ENCODE measurements at places on chromosomes 5 and 9.

GRCh38 chr9:134405527-134405926 lies 79.3 kb downstream of the RXRA start:
- H3K36me3 ChIP-seq, result no peaks in the 10 kb centered on the region
- no peak overlapping the region for H3K4me3 ChIP-seq
- no peak overlapping the region for H3K27ac ChIP-seq
- H3K27me3 ChIP-seq, result peaks cover 18% of the 10 kb centered on the region
- H3K4me1 ChIP-seq, result peaks cover 25% of the 10 kb centered on the region

- H3K27me3 ChIP-seq, result no peaks in the 10 kb centered on the region
- H3K4me1 ChIP-seq, result peaks cover 34% of the 10 kb centered on the region
- peaks cover 1% of the 10 kb centered on the region for H3K36me3 ChIP-seq
- no peak for DNase-seq
- H3K4me3 ChIP-seq, result no peak overlapping the region
- H3K27ac ChIP-seq, result no peak overlapping the region
Measured at GRCh38 chr5:52767766-52768480, 19.8 kb upstream of the ITGA1 start.

GRCh38 chr9:134375011-134375390 lies 48.7 kb downstream of the RXRA start:
- no peak for DNase-seq
- H3K4me1 ChIP-seq, result no peaks in the 10 kb centered on the region
- no peaks in the 10 kb centered on the region for H3K36me3 ChIP-seq

DNA sequence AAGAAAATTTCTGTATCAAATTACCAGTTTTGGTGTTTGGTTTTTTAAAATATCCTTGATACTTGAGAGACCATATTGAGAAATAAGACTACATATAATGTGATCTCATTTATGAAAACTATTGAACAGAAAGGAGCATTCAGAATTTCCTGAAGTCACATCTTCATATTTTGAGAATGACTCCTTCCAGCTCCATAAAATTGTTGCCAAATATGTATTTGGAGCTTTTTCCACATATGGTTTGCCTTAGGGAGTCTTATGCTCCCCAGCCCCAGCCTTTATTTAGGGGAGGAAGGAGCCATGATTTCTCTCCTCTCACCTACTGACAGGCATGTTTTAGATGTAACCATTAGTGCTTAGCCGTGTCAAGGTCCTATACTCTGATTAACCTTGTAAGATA lies 51.1 kb downstream of the GCNT1 start:
- no peak overlapping the region for H3K4me3 ChIP-seq
- no peak overlapping the region for H3K27ac ChIP-seq
- peaks cover 3% of the 10 kb centered on the region for H3K27me3 ChIP-seq
- H3K4me1 ChIP-seq, result no peaks in the 10 kb centered on the region
- H3K36me3 ChIP-seq, result no peaks in the 10 kb centered on the region

Data from activated CD4-positive, alpha-beta T cell treated with anti-CD3 and anti-CD28 coated beads, Interleukin-2, amount 10 ng/mL, durations not matched to agents 24 days and 14 days (primary cell).